Mesenchymal stem cell (in vitro differentiated cells and primary cell): ENCODE measurements at places on chromosomes 4 and X.

- no peak for DNase-seq
- no peaks in the 10 kb centered on the region for H3K27me3 ChIP-seq
- peaks cover 2% of the 10 kb centered on the region for H3K4me1 ChIP-seq
- H3K36me3 ChIP-seq, result no peaks in the 10 kb centered on the region
- no peak overlapping the region for H3K27ac ChIP-seq
Observed at GRCh38 chr4:159389756-159390155, 286.9 kb downstream of the RAPGEF2 start.

DNA sequence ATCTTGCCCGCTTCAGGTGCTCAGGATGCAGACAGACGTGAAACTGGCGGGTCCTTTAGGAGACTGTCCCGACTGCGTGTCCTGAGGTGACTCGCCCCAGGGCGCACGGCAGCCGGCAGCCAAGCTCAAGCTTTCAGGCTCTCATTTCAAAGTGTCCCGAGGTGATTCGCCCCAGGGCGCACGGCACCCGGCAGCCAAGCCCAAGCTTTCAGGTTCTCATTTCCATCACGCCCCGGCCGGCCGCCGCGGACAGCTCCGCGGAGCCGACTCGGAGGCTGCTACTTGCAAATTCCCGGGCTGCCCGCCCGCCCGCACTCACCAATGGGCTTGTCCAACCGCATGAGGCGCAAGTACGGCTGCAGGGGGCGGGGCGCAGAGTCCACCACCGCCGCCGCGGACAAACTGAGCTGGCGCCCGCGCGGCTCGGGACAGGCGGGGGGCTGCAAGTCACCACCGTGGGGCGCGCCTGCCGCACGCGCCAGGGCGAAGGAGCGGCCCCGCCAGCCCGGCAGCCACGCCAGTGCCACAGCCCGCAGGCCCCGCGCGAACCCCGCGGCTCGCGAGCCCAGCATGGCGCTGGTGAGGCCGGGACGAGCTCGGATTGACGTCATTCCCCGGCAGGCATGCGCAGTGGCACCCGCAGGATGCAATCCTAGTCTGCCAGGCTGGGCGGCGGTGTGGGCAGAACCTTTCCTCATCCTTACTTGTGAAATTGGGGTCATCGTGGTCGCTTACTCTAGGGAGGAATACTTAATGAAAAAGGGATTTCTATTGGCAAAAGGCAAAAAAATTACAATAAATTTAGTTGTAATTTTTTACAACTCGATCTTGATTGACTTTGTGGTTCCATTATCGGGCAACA lies at the start of gene COQ2:
COQ2 (minus strand) TSS at position 606 of the 862 bp plus-strand sequence; CDS start at position 572, 34 bp downstream.
- DNase-seq, result peak; percentile 94
- no peaks in the 10 kb centered on the region for H3K27me3 ChIP-seq
- H3K4me3 ChIP-seq, result peak within 1 kb of the TSS; percentile 91
- H3K4me1 ChIP-seq, result no peaks in the 10 kb centered on the region
- peak within 1 kb of the TSS; percentile 90 for H3K27ac ChIP-seq

GRCh38 chrX:117752745-117753144 lies 363.9 kb downstream of the KLHL13 start:
- no peaks in the 10 kb centered on the region for H3K4me1 ChIP-seq
- DNase-seq, result no peak
- H3K27ac ChIP-seq, result no peak overlapping the region
- H3K27me3 ChIP-seq, result no peaks in the 10 kb centered on the region

- H3K27me3 ChIP-seq, result no peaks in the 10 kb centered on the region
- no peak overlapping the region for H3K27ac ChIP-seq
- peak; percentile 50 for DNase-seq
- no peaks in the 10 kb centered on the region for H3K36me3 ChIP-seq
- H3K4me3 ChIP-seq, result no peak overlapping the region
Observed at GRCh38 chr4:149708513-149709130, 107.0 kb downstream of the IQCM start.

DNA sequence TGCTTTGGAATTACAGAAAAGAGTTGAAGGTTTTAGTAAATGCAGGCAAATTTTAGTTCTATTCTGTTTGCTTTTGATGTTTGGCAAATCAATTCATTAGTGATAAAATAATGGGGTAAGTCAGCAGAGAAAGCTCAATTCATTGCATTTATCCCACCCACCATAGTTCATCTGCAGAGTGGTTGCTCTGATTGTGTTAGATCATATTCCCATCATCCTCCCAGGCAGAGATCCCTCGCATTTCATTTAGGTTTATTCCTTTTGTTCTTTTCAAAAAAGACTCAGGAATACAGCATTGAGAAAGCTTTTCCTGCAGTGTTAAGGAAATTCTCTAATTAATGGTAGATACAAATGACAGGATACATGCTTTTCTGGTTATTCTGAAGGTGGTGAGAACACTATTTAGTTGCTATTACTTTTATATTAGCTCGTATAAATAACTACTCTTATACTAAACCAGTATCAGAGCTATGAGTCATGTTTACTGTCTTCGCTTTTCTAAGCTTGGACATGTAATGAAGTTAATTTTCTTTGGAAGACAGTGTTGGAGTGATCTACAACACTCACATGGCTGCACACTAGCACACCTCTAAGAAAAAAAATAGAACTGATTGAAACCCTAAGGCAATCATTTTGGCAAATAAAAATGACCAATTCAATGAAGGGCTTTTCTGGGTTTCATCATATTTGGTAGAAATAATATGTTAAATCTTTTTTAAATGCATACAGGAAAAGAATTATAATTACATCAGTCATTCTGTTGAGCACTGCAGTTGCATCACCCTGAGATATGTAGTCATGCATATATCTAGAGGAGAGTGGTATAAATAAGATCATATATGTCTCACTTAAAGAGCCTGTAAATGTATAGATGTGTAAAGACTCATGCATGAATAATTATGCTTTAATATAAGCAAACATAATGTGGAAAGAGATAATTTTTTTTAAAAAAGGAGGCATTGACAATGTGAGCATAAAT lies 351.6 kb downstream of the PCDH7 start:
- no peak for DNase-seq
- no peaks in the 10 kb centered on the region for H3K27me3 ChIP-seq
- H3K36me3 ChIP-seq, result no peaks in the 10 kb centered on the region
- H3K27ac ChIP-seq, result no peak overlapping the region

GRCh38 chrX:17767734-17768133 lies 30.4 kb downstream of the SCML1 start:
- no peaks in the 10 kb centered on the region for H3K4me1 ChIP-seq
- H3K4me3 ChIP-seq, result no peak overlapping the region
- no peak for DNase-seq
- H3K27me3 ChIP-seq, result peaks cover 53% of the 10 kb centered on the region
- no peak overlapping the region for H3K27ac ChIP-seq

DNA sequence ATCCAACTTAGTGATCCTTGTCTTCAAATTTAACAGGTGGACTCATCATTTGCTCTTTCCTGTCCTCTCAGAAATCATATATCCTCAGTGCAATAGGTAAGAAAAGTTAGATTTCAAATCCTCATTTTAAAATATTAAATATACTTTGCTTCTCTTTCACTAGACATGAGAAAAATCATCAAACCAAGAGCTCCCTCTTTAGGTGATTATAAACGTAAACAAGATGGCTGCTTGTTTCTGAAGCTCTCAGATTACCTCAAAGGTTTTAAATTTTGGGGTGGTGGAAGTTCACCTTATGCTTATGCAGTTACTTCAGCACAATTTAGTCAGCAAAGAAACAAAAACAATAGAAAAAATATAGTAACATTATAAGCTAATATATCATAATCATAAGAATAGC lies 27.3 kb downstream of the CSN3 start:
- H3K27me3 ChIP-seq, result no peaks in the 10 kb centered on the region
- H3K4me1 ChIP-seq, result no peaks in the 10 kb centered on the region

- H3K4me1 ChIP-seq, result no peaks in the 10 kb centered on the region
- no peaks in the 10 kb centered on the region for H3K27me3 ChIP-seq
- H3K27ac ChIP-seq, result no peak overlapping the region
- DNase-seq, result no peak
Observed at GRCh38 chrX:122622795-122623194, 561.3 kb upstream of the GRIA3 start.

DNA sequence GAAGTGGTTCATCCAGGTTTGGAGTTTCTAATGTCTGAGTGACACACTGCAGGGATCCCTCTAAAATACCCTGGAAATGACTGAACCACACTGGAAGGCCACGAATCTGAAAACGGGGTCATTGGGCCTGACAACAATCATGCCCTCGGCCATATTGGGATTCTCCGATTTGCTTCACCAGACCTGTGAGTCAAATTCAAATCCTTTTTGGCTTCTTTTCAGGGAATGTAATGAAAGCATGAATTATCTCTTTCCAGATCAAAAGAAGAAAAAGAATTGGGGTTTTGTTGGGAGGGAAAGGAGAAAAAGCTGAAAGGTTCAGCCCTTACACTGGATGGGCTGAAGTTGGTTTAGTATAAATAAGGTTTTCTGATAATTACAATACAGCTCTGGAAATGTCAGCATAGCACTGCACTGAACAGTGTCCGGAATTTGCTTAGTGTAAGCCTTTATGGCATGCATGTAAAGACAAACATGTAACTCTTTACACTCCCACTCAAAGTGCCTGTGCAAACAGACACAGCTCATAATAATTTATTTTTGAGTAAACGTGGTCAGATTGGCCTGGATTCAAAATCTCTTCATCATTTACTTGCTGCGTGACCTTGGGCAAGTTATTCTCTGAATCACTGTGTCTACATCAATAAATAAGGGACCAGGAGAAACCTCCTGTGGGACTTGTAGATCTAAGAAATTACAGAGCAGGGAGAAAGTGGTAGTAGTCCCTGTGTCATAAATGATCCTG lies 21.4 kb downstream of the CT47C1 start:
- no peaks in the 10 kb centered on the region for H3K36me3 ChIP-seq
- no peaks in the 10 kb centered on the region for H3K4me1 ChIP-seq
- no peaks in the 10 kb centered on the region for H3K27me3 ChIP-seq
- DNase-seq, result no peak
- no peak overlapping the region for H3K27ac ChIP-seq

GRCh38 chr4:78922207-78922606 lies 17.0 kb downstream of the PAQR3 start:
- H3K27me3 ChIP-seq, result no peaks in the 10 kb centered on the region
- peak; percentile 55 for DNase-seq
- H3K27ac ChIP-seq, result no peak overlapping the region
- H3K4me1 ChIP-seq, result no peaks in the 10 kb centered on the region

DNA sequence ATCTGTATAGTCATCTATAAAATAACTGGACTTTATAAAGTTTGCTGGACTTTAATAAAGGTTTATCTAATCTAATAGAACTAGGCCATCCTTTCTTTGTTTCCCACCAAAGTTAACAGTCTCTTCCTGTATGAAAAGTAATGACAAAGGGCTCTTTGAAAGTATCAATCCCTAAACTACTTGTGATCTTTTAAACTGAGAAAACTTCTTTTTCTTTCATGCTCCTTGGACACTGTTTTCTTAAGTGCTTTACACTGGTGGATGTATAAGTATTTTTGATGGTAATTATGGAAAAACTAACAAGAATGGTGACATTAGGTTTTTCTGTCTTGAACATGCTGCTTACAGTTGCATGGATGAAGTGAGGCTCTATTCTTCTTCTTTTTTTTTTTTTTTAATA lies 2.4 kb upstream of the ZFX start:
- H3K4me1 ChIP-seq, result no peaks in the 10 kb centered on the region
- no peak for DNase-seq
- H3K27ac ChIP-seq, result no peak overlapping the region
- no peak overlapping the region for H3K4me3 ChIP-seq

DNA sequence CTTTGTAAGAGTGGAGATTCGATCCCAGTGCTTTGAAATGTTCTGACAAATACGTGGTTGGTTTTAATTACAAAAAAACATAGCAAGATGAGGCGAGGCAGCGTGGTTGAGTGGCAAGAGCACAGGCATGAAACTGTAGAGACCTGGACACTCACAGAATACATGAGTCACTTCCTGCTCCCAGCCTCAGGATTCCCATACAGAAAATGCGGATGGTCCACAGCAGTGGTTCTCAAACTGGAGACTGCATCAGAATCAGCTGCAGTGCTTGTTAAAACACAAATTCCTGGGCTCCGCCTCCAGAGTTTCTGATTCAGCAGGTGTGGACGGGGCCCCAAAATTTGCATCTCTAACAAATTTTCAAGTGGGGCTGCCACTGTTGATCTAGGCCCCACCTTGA lies 10.1 kb downstream of the OTOP1 start:
- no peak overlapping the region for H3K4me3 ChIP-seq
- H3K36me3 ChIP-seq, result no peaks in the 10 kb centered on the region
- H3K27ac ChIP-seq, result no peak overlapping the region
- peaks cover 9% of the 10 kb centered on the region for H3K27me3 ChIP-seq

- H3K36me3 ChIP-seq, result no peaks in the 10 kb centered on the region
- H3K27ac ChIP-seq, result no peak overlapping the region
- no peaks in the 10 kb centered on the region for H3K4me1 ChIP-seq
- DNase-seq, result no peak
- peaks cover 65% of the 10 kb centered on the region for H3K27me3 ChIP-seq
Observed at GRCh38 chrX:70527053-70527452, 82.4 kb downstream of the DLG3 start.

DNA sequence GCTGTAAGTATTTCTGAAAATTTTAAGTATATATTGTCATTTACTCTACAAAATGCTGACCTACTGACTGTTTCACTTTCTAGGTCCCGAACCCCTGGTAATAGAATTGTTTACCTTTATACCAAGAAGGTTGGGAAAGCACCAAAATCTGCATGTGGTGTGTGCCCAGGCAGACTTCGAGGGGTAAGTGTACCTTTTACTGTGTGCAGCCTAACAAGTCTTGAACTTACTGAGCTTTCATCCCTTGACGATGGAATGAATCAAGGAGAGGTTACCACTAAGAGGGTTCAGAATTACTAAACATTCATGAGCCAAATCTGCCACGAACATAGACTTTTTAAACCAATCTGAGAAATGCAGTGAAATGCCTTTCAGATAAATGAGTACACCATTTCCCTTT lies 1.6 kb downstream of the RPL34 start:
- H3K4me1 ChIP-seq, result peaks cover 6% of the 10 kb centered on the region
- no peak overlapping the region for H3K27ac ChIP-seq
- no peaks in the 10 kb centered on the region for H3K27me3 ChIP-seq
- peaks cover 22% of the 10 kb centered on the region for H3K36me3 ChIP-seq
- no peak for DNase-seq
- H3K4me3 ChIP-seq, result no peak overlapping the region

- H3K27ac ChIP-seq, result no peak overlapping the region
- no peak for DNase-seq
- no peaks in the 10 kb centered on the region for H3K36me3 ChIP-seq
- H3K27me3 ChIP-seq, result no peaks in the 10 kb centered on the region
- no peaks in the 10 kb centered on the region for H3K4me1 ChIP-seq
- no peak overlapping the region for H3K4me3 ChIP-seq
Observed at GRCh38 chrX:21661316-21661715, 3.2 kb upstream of the KLHL34 start.

- no peak overlapping the region for H3K27ac ChIP-seq
- no peaks in the 10 kb centered on the region for H3K27me3 ChIP-seq
- DNase-seq, result peak; percentile 45
- no peak overlapping the region for H3K4me3 ChIP-seq
- H3K36me3 ChIP-seq, result no peaks in the 10 kb centered on the region
Observed at GRCh38 chr4:76597423-76597979, 162.5 kb downstream of the SHROOM3 start.

- H3K27ac ChIP-seq, result no peak overlapping the region
- H3K4me1 ChIP-seq, result peaks cover 21% of the 10 kb centered on the region
- H3K27me3 ChIP-seq, result no peaks in the 10 kb centered on the region
- H3K4me3 ChIP-seq, result no peak overlapping the region
Observed at GRCh38 chrX:107673933-107674479, 45.7 kb downstream of the PRPS1 start.
